ENCODE measurements at places on chromosomes 12 and 14. TPM values are rescaled to one million over a fixed set of nuclear protein-coding genes. Genes with fewer than 3 reads are reported as not detected.

- DNase-seq, result peak; percentile 59
Observed at GRCh38 chr12:107320929-107321631, 227.7 kb upstream of the CRY1 start.

DNA sequence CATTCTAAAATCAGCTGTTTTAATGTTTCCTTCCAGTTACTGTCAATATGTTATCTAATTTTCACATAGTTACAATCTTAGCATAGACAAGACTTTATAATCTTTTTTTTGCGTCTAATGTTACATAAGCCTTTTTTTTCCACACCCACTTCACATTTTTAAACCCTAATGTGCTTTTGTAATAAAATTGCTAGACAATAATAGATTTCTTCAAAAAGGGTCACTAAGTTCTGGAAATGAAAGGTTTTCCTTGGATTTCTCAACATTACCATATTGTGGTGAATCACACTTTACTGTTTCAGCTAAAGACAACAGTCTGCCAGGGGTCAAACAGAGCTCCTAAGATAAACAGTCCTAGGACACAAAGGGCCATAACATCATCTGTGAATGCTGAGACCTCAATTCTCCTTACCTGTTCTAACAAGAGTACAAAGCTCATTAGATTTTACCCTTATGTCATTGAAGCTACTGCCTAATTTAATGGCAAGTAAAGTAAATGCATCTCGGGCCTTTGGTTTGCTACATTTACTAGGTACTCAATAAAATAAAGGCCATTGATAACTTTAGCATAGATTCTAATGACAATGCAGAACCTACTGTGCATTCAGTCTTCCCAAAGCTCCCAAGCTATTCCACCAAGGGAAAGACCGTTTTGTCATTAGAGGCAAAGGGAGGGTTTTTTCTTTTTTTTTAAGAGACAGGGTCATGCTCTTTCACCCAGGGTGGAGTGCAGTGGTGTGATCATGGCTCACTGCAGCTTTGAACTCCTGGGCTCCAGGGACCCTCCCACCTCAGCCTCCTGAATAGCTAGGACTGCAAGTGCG lies 111.2 kb upstream of the SLC38A2 start:
- DNase-seq, result no peak

DNA sequence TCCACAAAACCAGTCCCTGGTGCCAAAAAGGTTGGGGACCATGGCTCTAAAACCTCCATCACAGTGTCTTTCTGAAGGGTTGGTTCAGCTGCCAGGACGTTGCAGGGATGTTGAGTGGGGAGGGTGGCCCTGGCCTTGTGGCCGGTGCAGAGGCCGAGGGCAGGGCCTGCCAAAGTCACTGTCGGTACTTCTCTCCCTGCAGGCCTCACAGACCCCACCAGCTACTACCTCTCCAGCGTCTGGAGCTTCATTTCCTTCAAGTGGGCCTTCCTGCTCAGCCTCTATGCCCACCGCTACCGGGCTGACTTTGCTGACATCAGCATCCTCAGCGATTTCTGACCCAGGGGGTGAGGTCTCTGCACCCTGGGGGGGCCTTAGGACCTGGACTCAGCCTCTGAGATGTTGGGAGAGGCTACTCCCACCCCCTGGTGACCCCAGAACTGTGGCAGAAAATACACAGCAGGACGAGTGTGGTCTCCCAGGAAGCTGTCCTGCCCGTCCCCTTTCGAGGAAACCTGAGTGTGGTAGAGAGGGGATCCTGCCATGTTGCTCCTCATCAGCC lies 7.0 kb downstream of the SLC48A1 start:
- no peak for DNase-seq

- no peak for DNase-seq
Observed at GRCh38 chr12:57852620-57853500, 6.3 kb upstream of the CTDSP2 start.

- DNase-seq, result no peak
Observed at GRCh38 chr14:105093038-105093430, 27.8 kb upstream of the GPR132 start.

The KIF5A gene
- 0.27 TPM for polyA plus RNA-seq

GRCh38 chr12:65602610-65603295 lies 221.5 kb upstream of the HMGA2 start:
- DNase-seq, result peak; percentile 19

- DNase-seq, result no peak
Observed at GRCh38 chr14:70078329-70078728, 110.4 kb downstream of the SLC8A3 start.

The NKX2-1 gene
- 0.02 TPM for polyA plus RNA-seq

The LHX5 gene
- polyA plus RNA-seq, result 0.05 TPM

DNA sequence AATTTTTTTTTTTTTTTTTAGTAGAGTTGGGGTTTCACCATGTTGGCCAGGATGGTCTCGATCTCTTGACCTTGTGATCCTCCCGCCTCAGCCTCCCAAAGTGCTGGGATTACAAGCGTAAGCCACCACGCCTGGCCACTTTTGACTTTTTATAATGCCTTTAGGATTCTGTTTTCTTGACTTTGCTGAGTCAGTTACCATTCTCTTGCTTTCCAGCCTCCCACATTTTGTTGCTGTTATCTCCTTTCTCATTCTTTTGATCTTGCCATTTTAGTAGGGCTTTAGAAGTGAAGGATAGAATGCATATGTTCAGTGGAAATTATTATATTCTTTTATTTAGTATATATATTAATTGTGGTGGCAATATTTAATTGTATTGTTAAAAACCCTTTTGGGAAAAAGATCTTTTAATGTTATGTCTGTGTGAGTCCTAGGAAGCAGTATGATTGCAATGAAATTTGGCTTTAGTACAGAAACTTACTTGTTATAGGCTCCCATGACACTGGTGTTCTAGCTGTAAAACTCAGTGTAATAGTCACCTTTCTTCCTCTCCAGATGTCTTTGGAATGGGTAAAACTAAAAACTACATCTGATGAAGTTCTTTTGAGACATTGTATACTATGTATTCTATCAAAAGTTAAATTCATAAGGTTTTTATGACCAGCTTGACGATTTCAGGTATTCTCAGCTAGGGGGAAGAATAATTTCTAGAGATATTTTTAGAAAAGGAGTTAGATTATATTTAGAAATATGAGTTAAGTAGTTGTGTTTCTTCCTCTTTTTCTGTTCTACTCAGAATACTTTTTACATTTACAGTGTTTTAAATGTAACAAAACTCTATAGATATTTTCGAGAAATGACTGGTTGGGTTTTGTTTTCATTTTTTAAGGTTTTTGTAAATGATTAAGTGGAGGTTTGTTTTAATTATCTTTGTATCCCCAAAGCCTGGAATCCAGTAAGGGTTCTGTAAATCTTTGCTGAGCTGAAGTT lies 74.7 kb downstream of the APAF1 start:
- DNase-seq, result no peak

The GPRC5D gene
- polyA plus RNA-seq, result 0.05 TPM

DNA sequence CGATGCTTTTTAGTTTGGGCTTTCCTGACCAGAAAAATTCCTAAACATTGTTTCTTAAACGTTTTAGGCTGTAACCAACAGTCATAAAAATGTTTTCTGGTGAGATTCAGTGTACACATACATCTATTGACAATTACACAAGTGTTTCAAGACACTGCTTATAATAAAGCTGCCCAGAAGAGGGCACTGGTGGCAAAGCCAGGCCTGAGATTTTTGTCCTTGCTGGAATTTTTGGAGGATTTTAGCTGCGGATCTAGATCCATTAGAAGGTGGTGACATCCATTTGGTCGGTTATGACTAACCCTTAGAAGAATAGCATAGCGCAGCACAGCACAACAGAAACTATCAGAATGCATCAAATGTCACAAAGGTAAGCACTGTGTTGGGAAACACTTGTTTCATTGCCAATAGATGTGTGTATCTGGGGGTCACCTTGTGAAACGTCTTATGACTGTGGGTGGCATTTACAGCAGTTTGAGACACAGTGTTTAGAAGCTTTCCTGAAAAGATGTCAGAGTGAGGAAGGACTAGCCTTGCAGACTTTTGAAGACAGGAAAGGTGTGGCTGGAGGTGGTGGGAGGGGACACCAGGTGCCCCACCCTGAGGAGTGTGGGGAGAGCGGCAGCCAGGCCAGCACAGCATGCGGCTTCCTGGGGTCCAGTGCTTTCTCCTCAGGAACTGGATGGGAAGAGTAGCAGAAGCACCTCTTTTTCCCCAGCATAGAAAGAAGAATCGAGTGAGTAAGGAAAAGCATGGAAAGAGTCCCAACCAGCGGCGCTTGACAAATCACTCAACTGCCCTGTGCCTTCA lies 54.7 kb upstream of the FKBP4 start:
- DNase-seq, result no peak

GRCh38 chr14:99696929-99697328 lies 12.8 kb downstream of the CYP46A1 start:
- DNase-seq, result no peak

- no peak for DNase-seq
Observed at GRCh38 chr14:71539650-71540285, 392.5 kb upstream of the RGS6 start.

All from thymus (tissue), 14 donors.